ENCODE measurements at places on chromosomes 7 and 10. TPM values are rescaled to one million over a fixed set of nuclear protein-coding genes. Genes with fewer than 3 reads are reported as not detected.
A peak's percentile ranks its signal among the peaks of the same experiment; 100 is the strongest.

GRCh38 chr10:102712843-102713538 is 1.2 kb downstream of the ARL3 start:
- no peak overlapping the region for H3K27ac ChIP-seq
- H3K4me1 ChIP-seq = peaks cover 5% of the 10 kb centered on the region
- no peaks in the 10 kb centered on the region for H3K27me3 ChIP-seq
- no peaks in the 10 kb centered on the region for H3K36me3 ChIP-seq
- no peak for DNase-seq
- peak overlapping the region; percentile 86 for H3K4me3 ChIP-seq

- H3K4me3 ChIP-seq = no peak overlapping the region
- H3K27me3 ChIP-seq = no peaks in the 10 kb centered on the region
- no peak for DNase-seq
- no peaks in the 10 kb centered on the region for H3K4me1 ChIP-seq
- H3K36me3 ChIP-seq = no peaks in the 10 kb centered on the region
Measured at GRCh38 chr10:75889051-75889450, 457.6 kb downstream of the LRMDA start.

DNA sequence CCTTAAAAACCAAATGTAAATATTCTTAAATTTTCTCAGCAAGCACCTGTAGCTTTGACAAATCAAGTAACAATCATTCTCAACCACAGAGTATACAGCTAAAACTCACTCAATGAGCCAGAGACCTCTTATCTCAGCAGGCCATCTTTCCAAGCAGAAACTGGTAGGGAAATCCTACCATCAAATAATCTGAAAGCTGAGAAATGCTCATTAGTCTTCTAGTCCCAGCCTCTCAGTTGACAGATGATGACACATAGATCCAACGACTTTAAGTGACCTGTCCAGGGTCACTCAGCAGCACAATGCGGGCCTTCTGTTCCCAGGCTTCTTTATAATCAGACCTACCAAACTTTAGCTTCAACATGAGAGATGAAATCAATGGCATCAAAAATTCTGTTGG is 184.6 kb downstream of the SGMS1 start:
- no peak overlapping the region for H3K4me3 ChIP-seq
- no peaks in the 10 kb centered on the region for H3K36me3 ChIP-seq
- no peak overlapping the region for H3K27ac ChIP-seq
- H3K4me1 ChIP-seq = no peaks in the 10 kb centered on the region
- DNase-seq = peak; percentile 32
- H3K27me3 ChIP-seq = no peaks in the 10 kb centered on the region

DNA sequence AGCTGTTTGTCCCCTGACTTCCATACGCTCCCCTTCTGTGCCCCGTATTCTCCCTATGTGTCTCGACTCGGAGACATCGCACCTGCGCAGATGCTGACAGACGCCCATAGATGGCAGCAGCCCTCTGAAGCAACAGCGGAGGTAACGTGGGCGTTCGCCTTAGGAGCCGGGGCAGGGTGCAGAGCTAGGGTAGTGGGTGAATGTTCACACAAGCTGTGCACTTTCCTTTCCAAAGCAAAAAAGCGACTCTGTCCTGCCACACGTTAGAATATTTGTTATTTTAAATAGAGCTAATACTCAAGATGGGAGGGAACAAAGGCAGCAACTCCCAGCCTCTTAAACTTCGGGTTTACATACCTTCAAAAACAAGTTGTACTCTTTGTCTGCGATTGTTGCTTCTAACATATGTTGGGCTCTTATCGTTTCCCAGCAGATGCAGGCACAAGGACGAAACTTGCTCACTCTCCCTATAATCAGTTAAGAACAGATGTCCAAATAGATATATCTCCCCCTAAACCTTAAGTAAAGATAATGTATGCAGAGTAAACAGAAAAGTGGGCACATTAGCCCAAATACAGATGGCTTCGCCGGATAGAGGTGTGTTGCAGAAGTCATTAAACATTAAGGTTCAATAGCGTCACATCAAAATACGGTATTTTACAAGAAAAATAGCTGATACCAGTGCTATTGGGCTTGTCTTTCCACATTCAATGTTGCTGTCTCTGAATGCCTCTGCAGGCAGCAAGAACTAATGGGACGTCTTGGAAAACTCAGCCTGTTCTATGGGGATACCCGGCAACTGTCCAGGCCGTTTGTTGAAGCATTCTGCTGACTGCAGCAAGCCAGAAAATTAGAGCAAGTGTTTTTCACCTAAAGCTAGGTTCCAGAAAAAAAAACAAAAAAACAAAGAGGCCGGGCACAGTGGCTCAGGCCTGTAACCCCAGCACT is 340.3 kb upstream of the PRKCQ start:
- no peaks in the 10 kb centered on the region for H3K4me1 ChIP-seq
- H3K27me3 ChIP-seq = no peaks in the 10 kb centered on the region
- DNase-seq = no peak
- H3K27ac ChIP-seq = no peak overlapping the region
- no peak overlapping the region for H3K4me3 ChIP-seq

DNA sequence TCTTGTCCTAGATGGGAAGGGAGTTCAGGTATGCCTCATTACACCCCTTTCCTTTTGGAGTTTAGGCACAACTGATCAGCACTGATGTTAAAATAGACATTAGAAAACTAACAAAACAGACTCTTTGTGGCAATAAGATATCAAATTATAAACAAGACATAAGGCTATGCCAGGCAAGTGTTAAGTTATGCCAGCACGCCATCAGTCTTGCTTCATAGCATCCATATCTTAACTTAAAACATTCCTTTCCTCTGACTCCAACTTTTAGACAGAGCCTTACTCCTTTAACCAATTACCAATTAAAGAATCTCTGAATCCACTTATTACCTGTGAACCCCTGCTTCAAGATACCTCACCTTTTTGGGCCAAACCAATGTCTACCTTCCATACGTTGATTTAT is 126.2 kb upstream of the ETV1 start:
- no peaks in the 10 kb centered on the region for H3K4me1 ChIP-seq
- H3K27me3 ChIP-seq = no peaks in the 10 kb centered on the region
- H3K36me3 ChIP-seq = no peaks in the 10 kb centered on the region
- DNase-seq = no peak

Gene SLC13A4
- total RNA-seq = not detected

Gene HOXA7
- total RNA-seq = not detected

Gene CCZ1B
- 106 TPM for total RNA-seq

Measured in PC-9 (cell line).